ENCODE measurements at places on chromosomes 13 and 19. TPM values are rescaled to one million over a fixed set of nuclear protein-coding genes. Genes with fewer than 3 reads are reported as not detected.

- DNase-seq, result no peak
Measured at GRCh38 chr13:35763782-35764123, 287.3 kb upstream of the MAB21L1 start.

DNA sequence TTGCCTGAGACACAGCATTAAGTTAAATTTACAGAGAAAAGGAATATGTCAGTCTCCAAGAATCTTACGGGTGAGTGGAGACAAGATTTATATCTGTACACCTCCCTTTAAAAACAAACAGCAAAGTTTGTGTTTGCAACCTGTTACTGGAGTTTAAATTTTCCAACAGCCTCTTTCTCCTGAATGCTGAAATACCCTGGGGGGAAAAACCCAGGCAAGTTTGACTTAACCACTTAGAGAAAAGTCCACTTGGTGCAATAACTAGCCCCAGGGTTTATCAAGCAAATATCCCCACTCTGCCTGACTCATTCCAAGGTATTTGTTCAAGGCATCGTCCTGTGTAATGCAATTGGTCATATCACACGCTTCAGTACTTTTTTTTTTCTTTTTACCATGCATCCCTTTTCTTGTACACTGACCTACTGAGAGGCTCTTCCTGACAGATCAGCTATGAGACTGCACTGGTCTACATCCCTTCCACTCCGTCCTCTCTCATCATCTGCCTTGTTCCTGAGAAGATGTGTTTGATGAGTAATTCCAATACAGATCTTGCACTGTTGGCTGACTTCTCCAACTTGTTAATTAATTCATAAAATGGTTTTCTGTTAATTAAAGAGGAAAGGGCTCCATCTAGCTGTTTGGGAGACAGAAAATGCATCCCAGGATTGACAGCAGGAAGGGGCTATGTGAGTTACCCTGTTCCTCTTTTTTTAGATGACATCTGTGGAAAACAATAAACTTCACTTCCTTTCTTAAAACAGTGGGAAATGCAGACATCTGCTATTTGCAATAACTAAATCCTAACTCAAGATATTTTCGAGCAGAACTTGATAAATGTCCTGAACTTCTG is 212.5 kb upstream of the IRS2 start:
- DNase-seq, result no peak

DNA sequence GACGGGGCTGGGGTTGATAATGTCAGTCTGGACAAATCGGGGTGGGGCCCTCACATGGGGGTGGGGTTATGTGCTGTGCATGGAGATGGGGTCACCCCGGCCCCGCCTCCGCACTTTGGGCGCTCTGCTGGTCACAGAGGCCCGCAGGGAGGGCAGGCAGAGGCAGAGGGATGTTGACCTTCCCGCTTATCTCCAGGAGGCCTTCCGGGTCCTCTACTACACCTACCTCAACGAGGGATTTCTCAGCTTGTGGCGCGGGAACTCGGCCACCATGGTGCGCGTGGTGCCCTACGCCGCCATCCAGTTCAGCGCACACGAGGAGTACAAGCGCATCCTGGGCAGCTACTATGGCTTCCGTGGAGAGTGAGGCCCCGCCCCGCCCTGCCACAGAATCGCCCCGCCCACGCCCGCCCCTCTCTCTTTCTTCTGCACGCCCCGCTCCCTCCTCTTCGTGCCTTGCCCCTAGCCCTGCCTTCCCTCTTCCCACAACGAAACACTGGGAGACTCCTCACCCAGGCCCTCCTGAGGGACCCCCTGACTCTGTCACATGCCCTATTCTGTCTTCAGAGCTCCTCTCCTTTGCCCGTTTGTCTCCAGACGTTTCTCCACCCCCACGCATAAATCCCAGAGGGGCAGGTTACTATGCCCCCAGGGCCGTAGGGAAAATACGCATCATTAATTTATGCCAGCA is 32.8 kb downstream of the TMEM161A start:
- peak; percentile 79 for DNase-seq

Gene SSC5D
- total RNA-seq, result 35.0 TPM

- no peak for DNase-seq
Measured at GRCh38 chr19:4772566-4772965, 19.0 kb upstream of the FEM1A start.

- DNase-seq, result no peak
Measured at GRCh38 chr19:31330761-31331160, 18.5 kb downstream of the TSHZ3 start.

- DNase-seq, result no peak
Measured at GRCh38 chr13:44148159-44148914, 225.3 kb upstream of the SERP2 start.

- no peak for DNase-seq
Measured at GRCh38 chr19:58058467-58058866, 615 bp upstream of the ZNF135 start.

Gene EID2
- 14.7 TPM for total RNA-seq

Gene INSR
- 74.9 TPM for total RNA-seq

Gene KLK12
- total RNA-seq, result not detected

GRCh38 chr19:32349051-32349450 is 3.6 kb downstream of the ZNF507 start:
- DNase-seq, result no peak

DNA sequence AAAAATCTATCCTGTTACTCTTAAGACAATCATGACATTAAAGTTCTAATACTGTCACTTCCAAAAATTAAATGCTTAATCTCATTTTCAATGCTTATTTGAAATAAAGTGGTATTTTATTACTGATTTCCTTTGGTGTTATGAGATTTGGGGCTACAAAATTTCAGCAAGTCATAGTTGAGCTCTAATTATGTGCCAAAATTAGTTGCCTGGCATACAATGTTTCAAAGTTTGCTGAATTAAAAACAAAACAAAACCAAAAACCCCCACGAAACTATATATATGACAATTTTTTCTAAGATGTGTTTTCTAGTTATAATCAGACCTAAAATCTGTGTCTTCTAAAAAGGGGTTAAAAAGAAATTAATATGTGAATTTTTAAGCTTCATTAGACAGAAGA is 62.2 kb downstream of the KCNRG start:
- DNase-seq, result no peak

DNA sequence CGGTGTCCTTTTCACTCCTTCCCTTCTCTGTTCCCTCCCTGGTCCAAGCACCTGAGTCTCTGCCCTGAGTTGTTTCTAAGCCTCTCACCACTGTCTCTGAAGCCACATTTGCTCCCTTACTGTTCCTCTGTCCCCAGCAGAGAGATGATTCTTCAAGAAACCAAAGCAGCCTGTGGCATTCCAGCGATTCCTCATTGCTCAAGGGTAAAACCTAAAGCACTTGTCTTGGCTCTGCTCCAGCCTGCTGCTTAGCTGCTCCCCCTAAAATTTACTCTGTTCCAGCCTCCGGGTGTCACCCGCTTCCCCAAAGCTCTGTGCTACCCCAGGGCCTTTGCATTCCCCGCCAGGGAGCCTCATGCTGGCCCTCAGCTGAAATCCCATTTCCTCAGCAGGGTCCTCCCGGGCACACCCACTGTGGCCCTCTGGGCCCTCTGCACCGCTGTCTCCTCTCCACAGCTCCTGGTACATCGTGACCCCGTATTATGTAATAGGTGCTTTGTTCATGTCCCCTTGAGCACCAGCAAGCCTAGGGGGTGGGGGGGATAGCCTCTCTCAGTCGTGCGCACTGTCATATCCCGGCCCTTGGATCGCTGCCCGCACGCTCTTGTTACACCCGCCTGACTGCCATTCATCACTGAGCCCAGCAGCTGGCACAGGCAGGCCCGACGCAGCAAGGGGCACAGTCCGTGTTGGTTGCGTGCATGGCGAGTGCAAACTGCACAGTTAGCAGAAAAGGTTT is 15.8 kb downstream of the TECR start:
- DNase-seq, result no peak

DNA sequence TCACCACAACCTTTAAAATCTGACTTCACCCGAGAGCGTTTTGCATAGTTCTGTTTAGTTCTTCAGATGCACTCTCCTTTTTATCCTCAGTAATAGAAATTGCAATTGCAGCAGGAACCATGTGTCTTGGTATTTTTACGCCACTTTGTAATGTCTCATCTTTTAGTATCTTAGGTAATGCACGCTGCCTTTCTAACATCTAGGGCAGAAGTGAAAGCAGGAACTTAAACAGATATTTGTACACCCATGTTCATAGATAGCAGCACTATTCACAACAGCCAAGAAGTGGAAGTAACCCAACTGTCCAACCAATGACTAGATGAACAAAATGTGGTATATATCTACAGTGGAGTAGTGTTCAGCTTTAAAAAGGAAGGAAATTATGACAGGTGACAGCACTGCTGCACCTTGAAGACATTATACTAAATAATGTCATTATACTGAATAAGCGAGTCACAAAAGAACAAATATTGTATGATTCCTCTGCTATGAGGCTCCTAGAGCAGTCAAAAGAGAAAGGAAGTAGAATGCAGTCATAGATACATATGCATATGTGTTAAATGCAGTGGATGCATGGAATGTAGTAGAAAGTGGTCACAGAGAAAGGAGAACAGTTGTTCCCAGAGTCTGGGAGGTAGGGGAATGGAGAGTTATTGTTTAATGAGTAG is 105.9 kb upstream of the GJB6 start:
- no peak for DNase-seq

- no peak for DNase-seq
Measured at GRCh38 chr13:32210101-32210500, 105.1 kb downstream of the ZAR1L start.

DNA sequence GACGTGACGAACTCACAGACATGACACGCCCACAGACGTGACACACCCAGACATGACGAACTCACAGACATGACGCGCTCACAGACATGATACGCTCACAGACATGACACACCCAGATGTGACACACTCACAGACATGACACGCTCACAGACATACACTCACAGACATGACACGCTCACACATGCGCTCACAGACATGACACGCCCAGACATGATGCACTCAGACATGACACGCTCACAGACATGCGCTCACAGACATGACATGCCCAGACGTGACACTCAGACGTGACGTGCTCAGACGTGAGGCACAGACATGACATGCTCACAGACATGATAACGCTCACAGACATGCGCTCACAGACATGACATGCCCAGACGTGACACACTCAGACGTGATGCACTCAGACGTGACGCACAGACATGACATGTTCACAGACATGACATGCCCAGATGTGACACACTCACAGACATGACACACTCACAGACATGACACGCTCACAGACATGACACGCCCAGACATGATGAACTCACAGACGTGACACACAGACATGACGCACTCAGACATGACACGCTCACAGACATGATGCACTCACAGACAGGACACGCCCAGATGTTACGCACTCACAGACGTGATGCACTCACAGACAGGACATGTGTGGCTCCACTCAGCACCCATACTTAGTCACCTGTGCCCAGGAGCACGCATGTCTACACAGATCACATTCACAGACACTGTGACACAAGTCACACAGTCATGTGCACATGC is 8.1 kb downstream of the ERFL start:
- no peak for DNase-seq

- no peak for DNase-seq
Measured at GRCh38 chr13:39463611-39464010, 139.4 kb downstream of the LHFPL6 start.

Gene MUC16
- under 0.01 TPM for total RNA-seq

All from mucosa of descending colon (tissue), 3 donors.